Stimulated activated CD4-positive, alpha-beta T cell treated with anti-CD3 and anti-CD28 coated beads, Interleukin-4, amount 100 ng/mL, for 24 hours (primary cell): ENCODE measurements at places on chromosomes 3 and 15.

GRCh38 chr3:4776980-4777581, 202.2 kb upstream of the BHLHE40 start:
- DNase-seq, result peak; percentile 18

DNA sequence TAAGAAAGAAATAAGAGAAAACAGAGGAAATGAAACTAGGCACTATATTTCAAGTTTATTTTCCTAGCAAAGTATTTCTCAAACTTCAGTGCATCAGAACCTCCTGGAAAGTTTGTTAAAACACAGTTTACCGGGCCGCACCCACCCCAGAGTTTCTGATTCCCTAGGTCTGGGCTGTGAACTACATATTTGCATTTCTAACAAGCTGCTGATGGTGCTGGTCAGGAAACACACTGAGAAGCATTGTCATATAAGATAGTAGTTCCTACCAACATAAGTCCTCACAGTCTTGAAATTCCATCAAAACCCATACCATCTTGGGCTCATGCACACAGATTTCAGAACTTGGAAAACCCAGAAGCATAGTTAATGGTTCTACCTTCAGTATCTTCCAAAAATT, 8.3 kb downstream of the SLC9A9 start:
- no peak for DNase-seq

DNA sequence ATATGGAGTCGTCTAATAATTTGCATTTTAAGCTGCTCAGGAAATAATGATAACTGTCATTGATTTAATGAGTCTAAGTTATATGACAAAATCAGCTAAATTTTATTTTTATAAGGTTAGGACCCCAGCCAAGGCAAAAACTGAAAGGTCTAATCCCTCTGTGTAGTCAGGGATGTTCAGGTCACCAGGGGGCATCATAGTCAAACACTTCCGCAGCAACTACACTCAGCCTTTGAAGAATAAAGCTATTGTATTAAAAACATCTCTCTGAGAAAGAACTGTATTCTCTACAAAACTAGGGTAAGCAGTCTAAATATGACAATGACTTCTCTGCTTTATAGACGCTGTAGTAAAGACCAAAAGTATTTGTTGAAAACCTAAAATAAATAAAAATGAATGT, 15.0 kb downstream of the INTS14 start:
- DNase-seq, result no peak

GRCh38 chr3:150174179-150174578, 203.5 kb upstream of the PFN2 start:
- DNase-seq, result no peak

DNA sequence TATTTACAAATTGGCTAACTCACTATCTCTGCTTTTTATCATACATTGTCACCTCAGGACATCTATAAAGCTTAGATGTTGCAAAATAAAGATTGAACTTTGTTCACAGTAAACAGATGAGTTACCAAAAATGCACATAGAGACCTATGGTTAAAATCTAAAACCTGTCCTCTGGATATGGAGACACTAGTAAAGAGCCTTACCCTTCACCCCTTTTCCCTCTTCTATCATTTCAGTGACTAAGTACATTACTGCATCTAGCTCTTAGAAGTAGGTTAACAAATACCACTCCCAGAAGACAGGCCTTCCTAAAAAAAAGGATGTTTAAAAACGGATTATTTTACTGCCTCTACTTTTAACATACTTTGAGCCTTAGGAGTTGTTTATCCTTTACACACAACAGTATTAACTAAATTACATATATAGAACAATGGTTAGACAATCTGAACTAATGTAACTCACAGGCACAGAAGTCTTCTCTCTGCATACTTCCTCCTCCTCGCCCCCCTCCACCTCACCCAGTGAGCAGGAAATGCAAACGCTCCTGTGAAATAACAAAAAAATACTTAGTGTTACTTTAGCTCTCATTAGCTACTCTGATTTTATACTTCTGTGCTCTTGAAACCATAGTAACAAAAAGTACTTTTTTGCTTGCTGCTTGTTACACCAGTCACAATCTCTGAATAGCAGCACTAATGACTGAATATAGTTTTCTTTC, 23.3 kb downstream of the IREB2 start:
- DNase-seq, result no peak

DNA sequence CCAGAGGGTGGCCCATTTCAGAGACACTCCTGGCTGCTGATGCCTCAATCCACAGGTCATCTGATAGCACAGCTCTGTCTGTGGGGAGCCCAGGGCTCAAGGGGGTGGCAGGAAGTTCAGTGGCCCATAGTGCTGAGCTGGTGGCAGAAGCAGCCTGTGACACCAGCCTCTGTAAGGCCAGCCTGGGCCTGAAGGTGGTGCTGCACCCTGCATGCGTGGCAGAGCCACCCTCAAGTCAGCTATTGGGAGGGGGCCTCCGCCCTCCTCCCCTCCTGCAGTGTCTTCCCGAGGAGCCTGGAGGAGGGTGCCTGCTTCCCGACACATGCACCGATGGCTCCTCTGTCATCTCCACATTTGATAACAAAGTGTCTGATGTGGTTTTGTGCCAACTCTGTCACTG, 3.0 kb downstream of the PLA1A start:
- DNase-seq, result peak; percentile 11

DNA sequence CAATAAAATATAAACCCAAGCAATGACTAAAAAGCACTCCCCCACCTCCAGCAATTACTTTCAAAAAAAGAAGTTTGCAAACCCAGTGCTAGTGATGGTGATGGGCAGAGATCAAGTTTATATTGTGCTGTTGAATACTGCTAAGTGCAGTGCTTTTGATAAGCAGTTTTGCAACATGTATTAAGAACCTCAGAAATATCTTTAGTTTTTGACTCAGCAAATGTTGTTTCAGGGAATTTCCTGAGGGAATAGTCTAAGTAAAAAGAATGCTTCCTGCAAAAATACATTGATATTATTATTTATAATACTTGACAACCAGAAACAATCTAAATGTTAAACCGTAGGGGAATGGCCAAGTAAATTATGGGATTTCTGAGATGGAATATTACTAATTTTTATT, 69.3 kb downstream of the ADAMTSL3 start:
- no peak for DNase-seq

DNA sequence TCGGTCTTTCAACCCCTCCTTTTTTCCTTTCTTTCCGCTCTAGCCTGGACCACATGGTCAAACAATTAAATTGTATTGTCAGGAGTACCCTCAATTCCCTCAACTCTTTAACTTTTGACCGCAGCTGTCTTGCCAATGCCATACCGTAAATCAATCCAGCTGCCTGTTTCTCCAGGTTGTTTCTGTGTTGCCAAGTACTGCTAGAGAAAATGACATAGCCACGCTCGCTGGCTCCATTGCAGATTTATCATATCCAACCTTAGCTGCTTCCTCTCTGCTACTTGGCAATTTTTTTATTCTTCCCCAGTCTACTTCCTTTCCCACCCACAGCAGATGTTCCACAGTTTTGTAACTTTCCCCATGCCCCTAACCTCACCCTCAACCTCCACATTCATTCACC, 60.0 kb downstream of the ZNF385D start:
- no peak for DNase-seq

- no peak for DNase-seq
These were observed 23.3 kb downstream of the ST3GAL6 start for GRCh38 chr3:98786364-98787006.

DNA sequence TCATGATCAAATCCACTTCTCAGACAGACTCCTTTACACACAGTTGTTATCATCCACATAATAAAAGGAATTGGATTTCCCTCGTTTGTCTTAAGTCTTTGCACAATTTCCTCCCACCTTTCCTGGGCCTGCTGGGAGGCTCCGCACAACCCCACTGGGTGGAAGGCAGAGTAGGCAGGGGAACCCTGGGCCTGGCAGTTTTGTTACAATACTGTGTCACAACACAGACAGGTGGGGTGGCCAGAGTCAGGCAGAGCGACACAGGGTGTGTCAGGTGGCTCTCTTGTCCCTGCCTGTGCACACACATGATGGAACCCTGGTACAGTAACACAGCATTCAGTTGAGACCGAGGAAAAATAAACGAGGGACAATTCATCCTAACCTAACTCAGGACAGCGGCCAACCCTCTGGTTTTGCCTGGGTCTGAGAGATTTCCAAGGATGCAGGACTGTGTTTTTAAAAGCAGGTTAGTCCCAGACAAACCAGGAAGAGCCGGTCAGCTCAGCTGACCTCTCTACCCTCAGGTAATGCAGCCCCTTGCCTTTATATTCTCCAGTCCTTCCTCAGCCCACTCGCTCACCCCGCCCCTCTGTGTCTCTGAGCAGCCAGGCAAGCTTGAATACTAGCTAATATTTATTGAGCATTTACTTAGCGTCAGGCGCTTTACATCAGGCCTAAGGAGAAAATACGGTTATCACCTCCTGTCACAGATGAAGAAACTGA, 8.8 kb upstream of the FAM174B start:
- DNase-seq, result no peak

- DNase-seq, result no peak
These were observed 198.4 kb upstream of the NR2F2 start for GRCh38 chr15:96132126-96132525.

DNA sequence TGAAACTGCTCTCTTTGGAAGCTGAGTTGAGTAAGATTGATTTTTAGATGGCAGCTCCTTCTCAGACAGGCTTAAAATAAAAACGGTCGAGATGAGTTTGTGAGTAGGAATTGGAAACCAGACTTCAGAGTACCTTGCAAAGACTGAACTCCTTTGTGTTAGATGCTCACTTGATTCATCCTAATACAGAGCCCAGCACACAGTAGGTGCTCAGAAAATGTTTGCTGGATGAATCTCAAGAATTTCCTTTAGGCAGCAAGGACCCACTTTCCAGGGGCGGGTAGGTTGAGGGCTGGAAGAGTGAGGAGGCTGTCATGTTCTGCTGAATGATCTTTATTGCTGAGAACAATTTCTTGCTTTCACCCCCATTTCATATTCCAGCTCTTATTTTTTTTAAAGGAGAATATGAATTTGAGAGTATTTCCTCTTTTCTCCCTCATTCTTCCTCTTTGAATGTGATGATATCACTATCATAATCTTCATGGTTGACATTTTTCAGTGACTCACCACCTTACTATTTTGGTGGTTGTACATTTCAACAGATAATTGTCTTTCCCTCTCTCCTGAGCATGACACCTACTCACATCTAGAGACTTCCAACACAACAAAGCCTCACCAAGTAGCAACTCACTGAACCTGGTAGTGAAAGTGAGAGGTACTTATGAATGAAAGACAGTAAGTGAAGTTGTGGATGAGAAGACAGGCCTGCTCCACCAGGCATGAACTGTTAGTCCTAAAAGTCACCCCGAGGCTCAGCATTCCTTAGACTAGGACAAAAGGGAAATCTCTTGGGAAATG, 113.3 kb downstream of the PDCD6IP start:
- DNase-seq, result no peak

DNA sequence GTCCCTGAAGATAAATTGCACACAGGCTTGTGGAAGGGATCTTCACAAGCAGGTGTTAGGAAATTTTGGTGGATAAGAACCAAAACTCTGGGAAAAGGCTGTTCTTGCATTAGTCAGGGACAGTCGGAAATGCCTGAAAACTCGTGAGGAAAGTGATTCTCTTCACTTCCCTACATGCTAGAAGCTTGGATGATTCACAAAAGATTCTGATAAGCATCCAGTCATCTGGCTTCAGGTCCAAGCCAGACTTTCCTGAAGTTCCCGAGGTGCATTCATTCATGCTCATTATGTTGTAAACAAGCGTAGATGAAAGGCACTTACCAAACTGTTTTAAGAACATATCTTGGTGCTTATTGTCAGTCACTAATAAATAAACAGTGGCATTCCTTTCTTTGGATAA, 1028.7 kb downstream of the NTRK3 start:
- DNase-seq, result no peak

DNA sequence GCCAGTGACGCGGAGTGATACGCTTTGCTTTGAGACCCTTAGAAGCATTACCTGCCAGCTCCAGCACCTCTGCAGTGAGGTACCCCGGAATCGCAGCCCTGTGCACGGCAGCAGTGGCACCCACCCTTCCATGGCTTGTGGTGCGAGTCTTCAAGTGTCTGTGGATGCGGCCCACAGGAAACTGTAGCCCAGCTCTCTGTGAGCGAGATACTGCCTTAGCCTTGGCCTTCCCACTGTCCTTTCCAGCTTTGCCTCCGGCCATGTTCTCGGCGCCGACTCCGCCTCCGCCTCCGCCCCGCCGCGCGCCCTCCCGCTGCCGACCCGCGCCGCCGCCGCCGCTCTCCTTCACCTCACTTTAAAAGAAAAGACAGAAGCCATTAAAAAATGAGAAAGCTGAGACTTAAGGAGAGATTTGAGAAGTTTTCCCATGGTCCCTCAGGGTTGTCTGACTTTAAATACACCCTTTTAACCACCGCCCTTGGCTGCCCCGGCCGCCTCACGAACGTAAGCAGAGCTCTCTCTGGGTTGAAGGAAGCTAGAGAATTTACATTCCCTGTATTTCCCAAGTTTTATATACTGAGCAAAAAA, 78.5 kb upstream of the FAM174B start:
- DNase-seq, result no peak

DNA sequence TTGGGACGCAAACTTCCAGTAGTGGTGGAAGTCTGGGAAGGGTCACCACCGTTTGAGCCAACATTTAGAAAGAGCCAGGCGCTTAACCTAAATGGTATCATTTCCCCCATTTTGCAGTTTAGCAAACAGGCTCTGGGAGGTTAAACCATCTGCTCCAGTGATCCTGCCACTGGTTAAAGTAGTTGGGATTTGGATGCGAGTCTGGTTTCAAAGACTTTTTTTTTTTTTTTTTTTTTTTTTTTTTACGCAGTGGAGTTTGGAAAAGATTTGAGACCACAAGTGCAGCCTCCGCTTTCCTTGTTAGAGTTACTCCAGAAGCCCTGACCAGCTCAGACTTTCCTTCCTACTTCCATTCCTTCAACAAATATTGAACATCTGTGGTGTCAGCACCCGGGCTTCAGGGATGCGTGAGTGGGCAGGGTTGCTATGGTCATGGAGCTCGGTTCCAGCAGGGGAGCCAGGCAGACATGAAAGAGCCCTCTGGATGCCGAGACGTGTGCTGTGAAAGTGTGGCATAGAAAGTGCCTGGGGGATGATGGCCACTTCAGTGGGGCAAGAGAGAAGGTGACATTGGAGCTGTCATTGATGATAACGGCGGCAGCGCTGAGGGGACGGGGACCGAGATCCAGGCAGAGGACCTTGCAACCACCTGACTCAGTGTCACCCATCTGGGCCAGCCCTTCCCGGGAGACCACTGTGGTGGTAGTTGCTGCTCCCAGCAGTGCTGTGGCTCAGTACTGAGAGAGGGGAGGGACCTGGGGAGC, 1.1 kb upstream of the RNU6-1 start:
- no peak for DNase-seq

DNA sequence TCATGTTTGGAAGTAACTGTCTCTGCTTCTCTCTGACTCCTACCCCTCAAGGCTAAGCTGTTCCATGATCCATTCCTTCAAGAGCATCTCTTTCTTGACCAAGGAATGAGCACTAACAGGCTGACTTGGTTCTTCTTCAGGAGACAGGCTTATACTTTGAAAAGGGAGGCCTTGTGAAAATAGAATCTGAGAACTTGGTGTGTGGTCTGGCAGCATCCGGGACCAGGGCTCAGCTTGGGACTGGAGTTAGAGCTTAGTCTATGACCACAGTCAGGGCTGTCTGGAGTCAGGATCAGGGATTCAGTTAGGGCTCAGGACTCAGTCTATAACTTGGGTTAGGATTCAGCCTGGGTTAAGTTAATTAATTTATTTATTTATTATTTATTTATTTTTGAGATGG, 44.9 kb upstream of the SLC6A6 start:
- no peak for DNase-seq

GRCh38 chr3:1855841-1856240, 242.8 kb upstream of the CNTN4 start:
- no peak for DNase-seq
